ENCODE measurements at places on chromosomes 4 and X.

GRCh38 chrX:6904156-6904555 lies 243.4 kb upstream of the STS start:
- no peak for DNase-seq

DNA sequence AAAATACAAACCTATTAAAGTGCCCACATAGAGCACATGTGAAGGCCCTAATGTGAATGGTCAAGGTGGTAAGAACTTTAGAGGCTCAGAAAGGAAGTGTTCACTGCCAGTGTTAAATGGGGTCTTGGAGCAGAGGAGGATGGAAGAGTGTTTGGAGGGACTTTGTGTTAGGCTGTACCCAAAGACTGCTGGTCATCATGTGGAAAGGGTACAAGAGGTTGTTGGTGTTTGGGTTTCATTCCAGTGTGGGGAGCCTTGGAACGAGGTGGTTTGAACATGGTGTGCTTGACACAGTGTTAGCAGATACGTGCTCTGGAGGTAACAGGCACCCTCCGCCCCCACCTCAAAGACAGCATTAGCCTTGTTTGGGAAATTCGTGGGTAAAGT lies 73.1 kb downstream of the RAPGEF2 start:
- DNase-seq: peak; percentile 5

DNA sequence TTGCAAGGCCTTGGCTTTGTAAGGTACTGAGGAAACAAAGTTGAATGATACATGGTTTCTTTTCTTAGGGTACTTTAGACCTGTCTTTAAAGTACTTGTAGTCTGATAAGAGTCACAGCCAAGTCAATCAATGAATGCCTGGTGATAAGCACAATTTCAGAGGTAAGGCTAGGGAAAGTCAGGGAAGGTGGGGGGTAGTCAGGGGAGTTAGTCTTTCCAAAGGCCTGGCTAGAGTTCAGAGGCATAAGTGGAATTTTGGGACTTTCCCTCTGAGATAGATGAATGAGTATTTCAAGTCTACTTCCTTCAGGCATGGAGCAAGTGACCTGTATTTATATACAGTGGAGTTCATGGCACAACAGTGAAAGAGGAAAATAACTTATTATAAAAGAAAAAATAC lies 78.3 kb downstream of the SLC4A4 start:
- DNase-seq: no peak

DNA sequence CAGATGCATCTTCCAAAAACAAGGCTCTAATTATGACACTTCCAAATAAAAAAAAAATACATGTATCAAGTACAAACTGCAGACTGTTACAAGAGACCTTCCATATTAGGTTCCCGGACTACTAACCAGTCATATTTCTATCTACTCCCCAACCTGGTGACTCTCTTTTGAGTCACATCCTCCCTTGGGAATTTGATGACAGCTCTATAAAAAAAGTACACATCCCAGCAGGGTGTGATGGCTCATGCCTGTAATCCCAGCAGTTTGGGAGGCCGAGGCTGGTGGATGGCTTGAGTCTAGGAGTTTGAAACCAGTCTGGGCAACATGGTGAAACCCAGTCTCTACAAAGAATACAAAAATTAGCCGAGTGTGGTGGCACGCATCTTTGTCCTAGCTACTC lies 14.9 kb downstream of the RPGR start:
- DNase-seq: no peak

- no peak for DNase-seq
Observed at GRCh38 chr4:111957116-111957515, 188.1 kb upstream of the FAM241A start.

DNA sequence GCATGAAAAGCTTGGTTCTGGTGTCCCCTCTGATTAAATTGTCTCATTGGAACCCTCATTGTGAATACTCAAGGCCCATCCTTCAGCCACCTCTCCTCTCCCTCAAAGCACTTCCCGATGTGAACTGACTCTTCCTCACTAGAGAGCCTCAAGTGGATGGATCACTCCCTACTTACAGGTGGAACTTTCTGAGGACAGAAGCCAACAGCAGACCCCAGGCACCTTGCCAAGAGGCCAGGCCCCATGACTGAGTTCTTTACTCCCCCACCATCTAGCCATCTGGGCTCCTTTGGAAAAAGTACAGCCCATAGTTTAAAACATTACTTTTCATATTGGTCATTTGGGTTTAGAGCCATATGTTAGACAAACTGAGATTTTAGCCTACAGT lies 224.1 kb downstream of the SHROOM3 start:
- no peak for DNase-seq

DNA sequence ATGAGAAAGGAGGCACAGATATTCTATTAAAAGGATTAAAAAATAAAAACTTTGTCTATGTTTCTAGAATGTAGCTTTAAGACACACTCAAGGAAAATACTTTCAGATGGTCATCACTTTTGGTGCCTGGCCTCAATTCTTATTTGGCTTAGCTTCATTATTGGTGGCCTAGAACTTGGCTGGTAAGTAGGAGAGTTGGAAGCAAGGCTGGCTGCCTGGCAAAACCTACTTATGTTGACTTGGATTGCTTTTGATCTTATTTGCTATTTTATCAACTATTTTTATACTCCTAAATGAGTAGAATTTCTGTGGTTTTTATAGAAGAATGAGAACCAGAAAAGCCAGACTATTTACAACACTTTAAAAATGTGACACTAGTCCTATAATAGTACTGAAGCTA lies 35.3 kb upstream of the JADE3 start:
- no peak for DNase-seq

DNA sequence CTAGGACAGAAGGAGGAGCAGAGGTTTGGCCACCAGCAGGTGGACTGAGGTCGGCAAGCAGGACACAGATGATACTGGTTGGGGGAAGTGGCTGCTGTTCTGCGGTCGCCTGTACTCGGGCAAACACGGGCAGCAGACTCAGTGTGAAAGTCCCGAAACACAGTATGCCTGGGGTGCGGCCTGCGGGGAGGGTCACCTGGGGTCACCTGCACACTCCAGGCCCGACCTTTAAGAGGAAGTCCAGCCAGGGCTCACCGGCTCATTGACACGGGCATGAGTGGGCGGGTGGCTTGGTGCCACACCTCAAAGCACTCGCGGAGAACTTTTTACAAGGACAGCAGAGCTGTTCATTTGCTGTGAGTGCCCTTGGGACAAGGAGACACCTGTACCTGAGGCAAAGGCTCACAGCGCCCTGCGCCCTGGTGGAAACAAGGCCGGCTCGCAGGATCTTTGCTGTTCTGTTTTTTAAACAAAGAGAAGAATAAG lies 71.5 kb upstream of the MXD4 start:
- DNase-seq: no peak

- no peak for DNase-seq
Observed at GRCh38 chr4:41977709-41978108, 3.8 kb upstream of the DCAF4L1 start.

- peak; percentile 70 for DNase-seq
Observed at GRCh38 chr4:151204925-151205524, 71.9 kb upstream of the PRSS48 start.

DNA sequence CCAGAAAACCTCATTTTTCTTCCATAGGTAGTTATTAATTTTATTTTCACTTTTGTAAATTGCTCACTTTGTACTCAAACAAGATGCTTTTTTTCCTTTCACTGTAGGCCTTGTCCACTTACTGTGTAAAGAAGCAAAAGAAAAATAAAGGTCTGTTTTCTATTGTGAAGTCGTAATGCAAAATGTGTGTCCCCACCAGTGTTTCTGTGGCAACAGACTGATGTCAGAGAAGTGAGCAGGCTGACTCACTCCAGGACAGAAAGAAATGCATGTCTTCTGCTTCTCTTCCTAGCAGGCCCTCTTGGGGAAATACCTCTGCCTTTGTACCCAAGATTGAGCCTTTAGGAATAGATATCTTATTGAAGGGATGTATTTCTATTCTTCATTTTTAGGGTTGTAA lies 30.3 kb downstream of the INPP4B start:
- DNase-seq: no peak

DNA sequence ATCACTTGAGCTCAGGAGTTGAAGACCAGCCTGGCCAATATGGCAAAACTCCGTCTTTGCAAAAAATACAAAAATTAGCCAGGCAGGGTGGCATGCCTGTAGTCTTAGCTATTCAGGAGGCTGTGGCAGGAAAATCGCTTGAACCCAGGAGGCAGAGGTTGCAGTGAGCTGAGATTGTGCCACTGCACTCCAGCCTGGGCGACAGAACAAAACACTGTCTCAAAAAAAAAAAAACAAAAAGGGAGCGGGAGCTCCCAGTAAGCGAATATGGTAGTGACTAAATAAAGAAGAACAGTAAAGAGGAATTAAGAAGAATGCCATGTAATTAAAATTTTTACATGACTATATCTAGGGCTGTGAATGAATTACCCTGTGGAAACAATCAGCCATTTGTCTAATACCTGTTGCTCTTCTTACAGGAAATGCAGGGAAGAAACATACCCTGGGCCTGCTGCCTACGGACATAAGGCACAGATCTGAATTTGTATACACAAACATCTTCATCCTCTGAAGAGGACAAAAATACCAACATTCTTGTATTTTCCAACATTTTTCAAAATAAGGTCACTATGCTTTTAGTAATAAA lies 11.4 kb downstream of the WDFY3 start:
- no peak for DNase-seq

- no peak for DNase-seq
Observed at GRCh38 chrX:12360383-12360782, 222.1 kb downstream of the FRMPD4 start.

DNA sequence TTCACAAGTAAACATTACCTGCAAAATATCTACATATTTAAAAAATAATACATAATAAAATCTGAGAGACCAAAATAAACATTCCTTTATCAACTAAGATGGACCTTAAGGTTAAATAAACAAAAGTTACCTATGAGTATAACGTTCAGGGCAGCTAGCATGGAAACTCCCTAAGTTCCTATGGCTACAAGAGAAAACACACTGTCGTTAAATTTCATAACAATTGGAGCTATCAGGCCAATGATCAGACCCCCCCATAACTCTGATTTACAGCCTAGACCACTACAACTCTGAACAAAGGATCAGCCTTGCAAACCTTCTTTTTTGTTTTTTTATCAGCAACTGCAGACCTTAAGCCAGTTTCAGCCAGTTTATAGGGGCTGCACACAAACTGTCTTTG lies 1418.4 kb downstream of the PCDH18 start:
- no peak for DNase-seq

- no peak for DNase-seq
Observed at GRCh38 chr4:117417856-117418255, 332.5 kb upstream of the TRAM1L1 start.

- no peak for DNase-seq
Observed at GRCh38 chrX:19832191-19832965, 55.0 kb downstream of the SH3KBP1 start.

DNA sequence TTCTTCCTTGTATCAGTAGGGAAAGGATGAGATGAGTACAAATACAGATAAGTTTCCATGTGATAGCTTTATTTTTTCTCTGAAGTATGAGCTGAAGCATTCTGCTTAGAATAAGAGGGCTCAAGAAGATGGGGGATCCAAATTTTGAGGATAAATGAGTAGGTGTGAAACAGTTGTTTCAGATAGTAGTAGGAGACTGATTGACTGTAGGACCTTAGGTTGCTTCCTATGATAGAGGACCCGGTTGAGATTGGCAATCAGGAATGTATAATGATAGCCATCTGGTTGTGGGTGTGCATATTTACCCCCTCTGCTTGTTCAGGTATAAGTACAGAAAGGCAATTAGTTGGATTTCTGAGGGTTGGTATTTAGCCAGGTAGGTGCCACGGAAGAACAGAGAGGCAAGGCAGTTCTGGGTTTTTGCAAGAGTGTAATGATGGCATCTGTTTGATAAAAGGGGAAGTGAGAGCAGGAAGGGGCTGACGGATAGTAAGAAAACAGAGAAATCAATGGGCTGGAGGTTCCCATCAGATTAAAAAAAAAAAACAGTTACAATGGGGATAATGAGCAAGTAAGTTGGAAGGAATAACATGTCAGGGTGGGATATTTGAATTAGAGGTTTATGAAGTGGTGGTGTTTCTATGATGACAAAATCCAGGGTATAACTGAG lies 13.7 kb downstream of the OCRL start:
- DNase-seq: no peak

GRCh38 chr4:175561696-175562095 lies 250.4 kb downstream of the GPM6A start:
- no peak for DNase-seq

GRCh38 chrX:16979226-16979625 lies 32.8 kb downstream of the REPS2 start:
- DNase-seq: no peak

GRCh38 chr4:161577579-161578301 lies 586.1 kb downstream of the FSTL5 start:
- DNase-seq: no peak

DNA sequence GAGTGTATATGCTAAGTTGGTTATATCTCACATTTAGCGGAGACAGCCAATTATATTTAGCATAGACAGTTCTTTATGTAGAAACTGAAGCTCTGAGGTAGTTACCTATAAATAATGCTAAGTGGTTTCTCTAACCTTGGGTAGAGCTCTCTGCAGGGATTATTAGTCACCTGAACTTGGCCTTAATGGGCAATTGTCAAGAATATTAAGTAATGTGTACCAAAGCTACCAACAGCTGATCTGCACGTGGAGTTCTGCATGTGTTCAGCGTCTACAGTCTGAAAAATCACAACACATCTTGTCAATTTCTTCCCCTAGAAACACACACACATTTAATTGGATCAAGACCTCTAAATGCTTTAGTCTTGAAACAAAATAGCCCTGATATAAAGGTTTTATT lies 740.6 kb upstream of the FAM241A start:
- no peak for DNase-seq

- no peak for DNase-seq
Observed at GRCh38 chrX:1453395-1453783, 680 bp upstream of the ASMTL start.

GRCh38 chr4:128787509-128788311 lies 21.8 kb upstream of the JADE1 start:
- no peak for DNase-seq

GRCh38 chrX:3962511-3963311 lies 249.3 kb upstream of the PRKX start:
- DNase-seq: no peak

DNA sequence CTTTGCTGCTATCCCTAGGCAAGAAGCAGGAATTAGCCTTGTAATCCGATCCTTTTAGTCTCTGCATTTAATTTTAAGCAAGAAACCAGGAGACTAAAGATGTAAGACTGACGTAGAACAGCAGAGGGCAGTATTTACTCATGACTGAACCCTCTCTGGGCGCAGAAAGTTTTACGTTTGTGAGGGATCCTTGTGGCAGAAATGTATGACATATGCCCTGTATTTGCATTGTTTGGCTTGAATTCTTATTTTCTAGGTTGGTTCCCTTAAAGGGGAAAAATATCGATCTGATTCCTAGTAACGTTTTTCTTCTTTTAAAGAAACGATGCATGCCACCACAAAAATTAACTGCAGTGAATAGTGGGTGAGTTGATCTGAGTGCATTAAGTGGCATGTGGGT lies 1.3 kb upstream of the FAT4 start:
- peak; percentile 74 for DNase-seq

DNA sequence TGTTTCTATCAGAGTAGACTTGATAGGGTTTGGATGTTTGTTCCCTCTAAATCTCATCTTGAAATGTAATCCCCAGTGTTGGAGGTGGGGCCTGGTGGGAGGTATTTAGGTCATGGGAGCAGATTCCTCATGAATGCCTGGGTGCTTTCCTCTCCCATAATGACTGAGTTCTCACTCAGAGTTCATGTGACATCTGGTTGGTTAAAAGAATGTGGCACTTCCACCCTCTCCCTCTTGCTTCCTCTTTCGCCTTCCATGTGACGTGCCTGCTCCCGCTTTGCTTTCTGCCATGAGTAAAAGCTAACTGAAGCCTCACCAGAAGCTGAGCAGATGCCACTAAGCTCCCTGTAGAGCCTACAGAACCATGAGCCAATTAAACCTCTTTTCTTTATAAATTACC lies 47.3 kb upstream of the SRPX start:
- no peak for DNase-seq
